ENCODE measurements at places on chromosomes 5 and 9.

DNA sequence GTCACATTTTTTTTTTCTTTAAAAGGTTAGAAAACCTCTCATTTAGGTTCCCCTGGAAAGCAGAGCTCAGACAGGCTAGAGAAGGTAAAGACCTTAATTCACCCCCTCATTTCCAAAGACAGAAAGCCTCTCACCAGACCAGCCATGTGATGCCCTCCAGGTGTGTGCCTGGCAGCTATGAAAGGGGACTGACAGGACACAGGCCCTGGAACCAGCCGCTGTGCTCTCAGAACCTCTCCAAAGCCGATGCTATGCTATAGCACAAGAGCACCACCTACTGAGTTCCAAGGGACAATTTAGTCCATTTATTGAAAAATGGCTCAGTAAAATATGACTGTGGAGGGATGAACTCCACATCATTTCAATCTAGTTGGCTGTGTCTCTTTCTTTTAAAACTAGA lies 48.8 kb downstream of the FANCC start:
- no peak for DNase-seq

DNA sequence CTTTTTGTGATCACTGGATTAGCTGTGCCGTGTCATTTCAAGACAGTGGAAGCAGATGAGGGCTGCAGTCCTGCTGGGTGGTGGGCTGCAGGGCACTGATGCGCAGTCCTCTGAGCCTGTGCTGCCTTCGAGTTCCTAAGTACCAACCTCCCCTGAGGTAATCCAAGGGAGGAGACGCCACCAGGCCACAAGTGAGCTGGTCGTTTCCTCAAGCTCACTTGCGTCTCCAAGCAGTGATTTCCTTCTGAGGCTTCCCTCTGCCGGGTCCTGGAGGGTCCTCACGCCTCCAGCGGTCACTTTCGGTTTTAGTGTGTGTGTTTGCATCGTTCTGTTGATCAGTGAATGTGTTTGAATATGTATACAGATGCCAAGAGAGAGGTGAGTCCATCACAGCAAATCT lies 115.7 kb downstream of the TRIO start:
- no peak for DNase-seq

- DNase-seq, result no peak
Measured at GRCh38 chr9:72875221-72875620, 77.6 kb downstream of the ALDH1A1 start.

- no peak for DNase-seq
Measured at GRCh38 chr5:158521995-158522394, 577.7 kb downstream of the EBF1 start.

DNA sequence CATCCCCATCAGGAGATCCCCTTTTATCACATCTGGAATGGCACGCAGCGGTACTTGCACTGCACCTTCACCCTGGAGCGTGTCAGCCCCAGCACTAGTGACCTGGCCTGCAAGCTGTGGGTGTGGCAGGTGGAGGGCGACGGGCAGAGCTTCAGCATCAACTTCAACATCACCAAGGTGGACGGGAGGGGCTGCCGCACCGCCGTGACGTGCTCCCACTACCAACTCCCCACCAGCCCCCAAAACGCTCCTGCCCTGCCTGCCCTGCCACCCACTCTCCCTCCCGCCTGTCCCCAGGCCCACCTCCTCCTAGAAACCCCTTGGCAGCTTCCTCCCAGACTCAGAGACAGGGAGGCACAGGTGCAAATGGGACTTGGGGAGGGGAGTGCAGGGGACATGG lies 20.7 kb downstream of the HK3 start:
- no peak for DNase-seq

DNA sequence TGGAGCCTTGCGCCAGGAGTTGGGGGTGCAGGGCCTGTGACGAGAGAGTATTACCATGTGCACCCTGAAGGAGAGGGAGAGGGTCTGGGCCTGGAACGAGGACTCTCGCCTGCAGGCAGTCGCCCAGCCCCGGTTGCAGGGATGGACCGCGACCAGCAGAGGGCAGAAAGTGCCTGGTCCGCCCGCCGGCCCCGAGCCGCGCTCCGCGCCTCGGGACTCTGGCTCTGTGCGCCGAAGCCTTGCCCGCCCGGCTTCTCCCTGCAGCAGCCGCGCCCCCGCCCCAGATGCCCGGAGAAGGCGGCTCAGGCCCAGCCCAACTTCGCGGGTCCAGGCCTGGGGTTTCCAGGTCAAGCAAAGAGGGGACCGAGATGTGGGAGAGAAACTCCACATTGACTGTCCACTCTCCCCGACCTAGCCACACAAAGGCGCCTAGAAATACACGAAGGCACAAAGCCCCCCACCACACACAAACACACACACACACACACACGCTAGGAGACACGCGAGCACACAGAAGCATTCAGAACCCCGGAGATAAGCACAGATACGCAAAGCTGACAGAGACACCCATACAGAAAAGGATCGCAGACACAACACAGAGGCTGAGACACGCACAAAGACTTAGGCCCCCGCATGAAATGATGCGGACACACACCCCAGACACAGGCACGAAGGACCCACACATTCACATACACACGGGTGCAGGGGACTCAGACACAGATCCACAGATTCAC lies 2.0 kb upstream of the LMX1B start:
- peak; percentile 9 for DNase-seq

DNA sequence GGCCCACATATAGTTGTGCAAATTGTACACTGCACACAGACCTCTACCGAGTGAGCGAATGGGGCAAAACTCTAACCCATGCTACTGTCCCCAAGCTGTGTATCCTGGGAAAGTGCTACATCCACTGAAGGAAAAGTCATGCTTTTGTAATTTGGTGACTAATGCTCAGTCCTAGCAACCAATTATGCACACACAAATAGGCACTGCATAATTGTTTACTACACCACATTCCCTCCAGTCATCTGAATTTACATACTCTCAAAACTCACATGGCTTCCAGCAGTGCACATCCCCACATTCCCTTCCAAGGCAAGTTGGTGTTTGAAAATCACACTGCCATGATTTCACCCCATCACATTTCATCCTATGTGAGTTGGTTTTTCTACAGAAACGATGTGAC lies 125.9 kb upstream of the OSMR start:
- no peak for DNase-seq

GRCh38 chr9:16985559-16986348 lies 115.3 kb upstream of the BNC2 start:
- DNase-seq, result no peak

- DNase-seq, result no peak
Measured at GRCh38 chr9:90547896-90548295, 94.7 kb downstream of the DIRAS2 start.

DNA sequence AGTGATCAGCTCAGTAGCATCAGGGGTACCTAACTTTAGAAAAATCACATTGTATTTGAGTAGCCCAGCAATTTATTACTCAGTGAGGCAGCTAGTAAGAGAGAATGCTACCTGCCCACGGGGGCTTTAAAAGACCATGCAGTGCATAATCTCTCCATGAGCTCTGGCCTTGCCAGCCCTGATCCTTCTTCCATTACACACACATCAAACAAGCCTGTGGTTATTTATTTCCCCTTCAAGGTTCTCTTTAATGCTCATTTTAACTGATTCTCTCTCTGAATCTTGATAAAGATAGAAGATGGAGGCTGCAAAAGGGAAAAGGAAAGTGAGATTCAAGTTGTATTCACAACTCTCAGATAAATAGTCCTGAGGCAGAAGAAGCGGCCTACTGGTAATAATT lies 22.3 kb downstream of the ANKRD31 start:
- DNase-seq, result no peak

GRCh38 chr5:96054311-96055030 lies 92.8 kb upstream of the ELL2 start:
- no peak for DNase-seq

- DNase-seq, result no peak
Measured at GRCh38 chr5:91301106-91301846, 81.8 kb downstream of the ARRDC3 start.

Data from nucleus accumbens (tissue), 56 donors.